ENCODE measurements at places on chromosomes 2 and 18. TPM values are rescaled to one million over a fixed set of nuclear protein-coding genes. Genes with fewer than 3 reads are reported as not detected.

The KCNE4 gene
- 21.2 TPM for total RNA-seq

The REG1B gene
- not detected for total RNA-seq

The MATN3 gene
- 1.9 TPM for total RNA-seq

The KIF5C gene
- total RNA-seq, result 0.58 TPM

The LHCGR gene
- not detected for total RNA-seq
